Tongue (tissue), 3 donors: ENCODE measurements at places on chromosomes 11 and 22. TPM values are rescaled to one million over a fixed set of nuclear protein-coding genes. Genes with fewer than 3 reads are reported as not detected.
A peak's percentile ranks its signal among the peaks of the same experiment; 100 is the strongest.

DNA sequence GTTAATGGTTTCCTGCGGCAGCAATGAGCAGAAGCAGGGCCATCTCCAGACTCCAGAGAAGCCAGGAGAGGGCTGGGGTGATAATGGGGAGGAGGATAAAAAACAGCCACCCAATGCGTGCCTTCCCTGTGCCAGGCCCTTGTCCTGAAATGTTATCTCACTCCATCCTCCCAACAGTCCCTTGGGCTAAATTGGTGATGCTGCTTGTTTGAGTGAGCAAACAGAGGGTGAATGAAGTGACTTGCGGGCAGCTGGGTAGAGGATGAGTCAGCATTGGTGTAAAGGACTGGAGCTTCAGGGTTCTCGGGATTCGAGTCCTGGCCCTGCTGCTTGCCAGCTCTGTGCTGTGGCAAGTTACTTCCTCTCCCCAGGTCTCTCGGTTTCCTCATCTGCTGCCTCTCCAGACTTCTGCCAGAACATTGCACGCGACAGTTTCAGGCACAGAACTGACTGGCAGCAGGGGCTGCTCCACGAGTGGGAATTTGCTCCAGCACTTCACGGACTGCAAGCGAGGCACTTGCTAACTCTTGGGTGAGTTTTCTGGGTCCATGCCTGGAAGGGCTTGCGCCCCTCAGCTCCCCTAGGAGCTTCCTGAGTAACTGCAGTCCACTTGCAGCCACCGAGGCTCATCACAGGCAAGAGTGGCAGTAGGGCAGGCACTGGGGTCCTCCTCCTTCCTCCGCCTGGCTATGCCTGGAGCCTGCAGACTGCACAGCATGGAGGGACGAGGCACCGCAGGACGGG, at the start of gene P2RY6:
TSS of gene P2RY6 (plus strand) at position 403 of the 744 bp plus-strand sequence. CDS start 24,181 bp downstream, outside the sequence.
- DNase-seq: no peak

Gene TYR
- not detected for total RNA-seq

GRCh38 chr22:36435516-36436415, 45.7 kb downstream of the TXN2 start:
- no peak for DNase-seq

GRCh38 chr11:1600626-1601025, 2.5 kb upstream of the KRTAP5-2 start:
- DNase-seq: no peak

Gene SLC2A11
- 8.2 TPM for total RNA-seq

DNA sequence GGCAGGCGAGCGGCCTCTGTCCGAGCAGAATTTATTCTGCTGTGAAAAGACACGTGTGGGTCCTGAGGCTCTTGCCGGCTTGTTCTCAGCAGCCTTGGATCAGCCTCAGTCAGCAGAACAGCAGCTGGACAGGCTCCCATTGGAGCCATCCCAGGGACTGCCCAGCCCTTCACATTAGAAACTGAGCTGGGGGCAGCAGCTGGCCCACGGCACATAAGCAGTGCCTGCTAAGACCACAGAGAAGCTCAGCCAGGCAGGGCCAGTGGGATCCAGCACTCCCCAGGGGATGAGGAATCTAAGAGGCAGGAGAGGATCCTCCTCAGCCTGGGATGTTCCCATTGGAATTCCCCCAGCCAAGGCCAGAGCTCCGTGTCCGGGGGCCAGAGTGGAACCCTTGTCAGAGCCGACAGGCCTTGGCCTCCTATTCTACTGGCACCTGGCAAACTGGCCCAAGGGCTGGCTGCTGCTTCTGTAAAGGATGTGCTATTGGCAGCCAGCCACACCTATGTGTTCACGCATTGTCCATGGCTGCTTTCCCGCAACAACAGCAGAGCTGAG, 18.2 kb downstream of the RTN4R start:
- DNase-seq: peak; percentile 96

DNA sequence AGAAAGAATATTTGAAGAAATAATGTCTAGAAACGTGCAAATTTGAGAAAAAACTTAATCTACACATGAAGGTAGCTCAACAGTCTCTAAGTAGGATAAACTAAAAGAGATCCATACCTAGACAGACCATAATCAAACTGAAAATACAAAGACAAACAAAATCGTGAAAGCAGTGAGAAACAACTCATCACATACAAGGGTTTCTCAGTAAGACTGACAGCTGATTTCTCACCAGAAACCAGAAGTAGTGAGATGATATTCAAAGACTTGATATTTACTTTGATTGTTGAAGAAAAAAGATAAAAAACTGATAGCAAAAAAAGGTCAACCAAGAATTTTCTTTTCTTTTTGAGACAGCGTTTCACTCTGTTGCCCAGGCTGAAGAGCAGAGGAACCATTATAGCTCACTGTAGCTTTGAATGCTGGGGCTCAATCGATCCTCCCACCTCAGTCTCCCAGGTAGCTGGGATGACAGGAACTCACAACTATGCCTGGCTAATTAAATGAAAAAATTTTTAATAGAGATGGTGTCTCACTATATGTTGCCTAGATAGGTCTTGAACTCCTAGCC, 17.4 kb downstream of the NPAT start:
- DNase-seq: no peak

- no peak for DNase-seq
These were observed 4.1 kb downstream of the SLC36A4 start for GRCh38 chr11:93193731-93194130.

- DNase-seq: no peak
These were observed 490.4 kb downstream of the MN1 start for GRCh38 chr22:27310966-27311697.

DNA sequence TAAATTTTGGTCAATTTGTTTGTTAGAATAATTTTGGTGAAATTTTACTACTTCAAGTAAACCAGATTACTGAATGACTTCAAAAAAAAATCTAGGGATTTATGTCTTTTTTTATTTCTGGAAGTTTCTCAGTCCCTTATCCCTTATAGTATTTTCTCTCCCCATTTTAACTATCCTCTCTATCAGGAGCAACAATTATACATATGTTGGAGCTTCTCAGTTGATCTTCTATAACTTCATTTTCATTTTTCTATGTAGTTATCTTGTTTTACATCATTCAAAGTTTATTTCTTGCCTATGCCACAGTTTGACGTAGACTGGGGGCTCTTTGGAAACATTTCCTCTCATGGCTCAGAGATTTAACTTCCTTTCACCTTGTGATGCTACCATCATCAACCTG, 34.2 kb downstream of the NNMT start:
- no peak for DNase-seq

GRCh38 chr22:23571486-23571885, 8.6 kb downstream of the IGLL1 start:
- DNase-seq: peak; percentile 25

DNA sequence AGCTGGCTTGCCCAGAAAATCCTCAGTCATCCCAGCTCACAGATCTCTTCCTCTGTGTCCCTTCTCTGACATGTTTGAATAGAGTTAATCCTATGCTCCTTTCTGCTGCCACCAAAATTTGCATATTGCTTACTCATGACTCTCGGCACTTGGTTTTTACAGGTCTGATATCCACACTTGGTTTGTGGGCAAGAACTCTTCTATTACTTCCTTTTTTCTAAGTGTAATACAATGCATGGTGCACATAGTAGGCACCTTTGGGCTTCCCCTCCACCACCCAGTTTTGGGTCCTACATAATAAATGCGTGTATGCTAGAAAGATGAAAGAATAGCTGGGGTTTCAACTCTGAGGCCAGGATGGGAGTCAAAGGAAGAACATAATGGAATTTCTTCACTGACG, 69.7 kb upstream of the GRK3 start:
- DNase-seq: no peak

DNA sequence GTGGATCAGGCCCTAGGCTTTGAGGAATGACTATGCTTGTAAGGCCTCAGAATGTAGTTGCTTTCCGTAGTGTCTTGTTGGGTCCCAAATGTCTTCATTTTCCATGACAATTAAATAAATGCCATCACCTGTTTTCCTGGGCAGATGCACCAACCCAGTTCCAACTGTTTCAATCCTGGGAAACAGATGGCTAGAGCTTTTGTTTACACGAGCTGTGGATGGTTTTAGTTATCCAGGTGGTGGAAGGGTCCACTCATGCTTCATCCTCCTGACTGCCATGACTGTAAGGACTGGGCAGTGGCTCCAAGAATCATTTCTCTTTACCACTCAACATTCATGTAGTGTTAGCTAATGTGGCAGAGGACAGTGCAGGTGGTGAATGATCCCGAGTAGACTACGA, 8.6 kb downstream of the RCN1 start:
- DNase-seq: no peak

- no peak for DNase-seq
These were observed 3.8 kb downstream of the MAPK12 start for GRCh38 chr22:50257451-50258360.

- DNase-seq: no peak
These were observed 1.2 kb downstream of the MS4A4E start for GRCh38 chr11:60241786-60242185.

Gene ASRGL1
- total RNA-seq: 9.0 TPM

DNA sequence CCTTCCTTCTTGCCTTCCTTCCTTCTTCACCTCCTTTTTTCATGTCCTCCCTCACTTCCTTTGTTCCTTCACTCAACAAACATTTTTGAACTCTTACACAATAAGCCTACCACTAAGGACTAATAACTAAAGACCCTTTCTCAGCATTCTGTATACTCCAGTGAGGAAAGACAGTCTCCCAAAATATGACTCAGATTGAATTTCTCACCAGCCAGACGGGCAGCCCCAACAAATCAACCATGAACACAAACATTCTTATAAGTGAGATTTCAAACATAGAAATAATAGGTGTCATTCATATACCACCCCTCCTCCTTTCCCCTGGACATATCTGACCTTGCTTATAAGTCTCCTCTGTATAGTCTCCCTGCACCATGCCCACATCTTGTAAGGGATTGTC, 1079.7 kb downstream of the OPCML start:
- no peak for DNase-seq

DNA sequence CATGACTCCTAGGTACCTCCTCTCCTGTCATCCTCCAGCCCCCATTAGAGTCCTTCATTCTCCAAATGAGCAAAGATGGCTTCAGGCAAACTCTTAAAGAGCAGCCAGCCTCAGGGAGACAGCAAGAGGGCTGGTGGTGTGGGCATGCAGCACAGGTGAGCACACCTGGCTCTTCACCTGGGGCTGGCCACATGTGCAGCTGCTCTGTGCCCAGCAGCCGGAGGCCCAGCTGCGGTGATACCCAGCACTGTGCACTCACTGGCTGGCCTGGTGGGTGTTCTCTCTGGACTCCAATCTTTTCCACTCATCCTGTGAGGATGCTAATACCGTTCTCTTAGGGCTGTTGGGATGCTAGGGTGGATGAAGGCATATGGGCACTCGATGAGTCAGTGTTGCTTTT, 106.1 kb upstream of the PARVA start:
- DNase-seq: no peak

DNA sequence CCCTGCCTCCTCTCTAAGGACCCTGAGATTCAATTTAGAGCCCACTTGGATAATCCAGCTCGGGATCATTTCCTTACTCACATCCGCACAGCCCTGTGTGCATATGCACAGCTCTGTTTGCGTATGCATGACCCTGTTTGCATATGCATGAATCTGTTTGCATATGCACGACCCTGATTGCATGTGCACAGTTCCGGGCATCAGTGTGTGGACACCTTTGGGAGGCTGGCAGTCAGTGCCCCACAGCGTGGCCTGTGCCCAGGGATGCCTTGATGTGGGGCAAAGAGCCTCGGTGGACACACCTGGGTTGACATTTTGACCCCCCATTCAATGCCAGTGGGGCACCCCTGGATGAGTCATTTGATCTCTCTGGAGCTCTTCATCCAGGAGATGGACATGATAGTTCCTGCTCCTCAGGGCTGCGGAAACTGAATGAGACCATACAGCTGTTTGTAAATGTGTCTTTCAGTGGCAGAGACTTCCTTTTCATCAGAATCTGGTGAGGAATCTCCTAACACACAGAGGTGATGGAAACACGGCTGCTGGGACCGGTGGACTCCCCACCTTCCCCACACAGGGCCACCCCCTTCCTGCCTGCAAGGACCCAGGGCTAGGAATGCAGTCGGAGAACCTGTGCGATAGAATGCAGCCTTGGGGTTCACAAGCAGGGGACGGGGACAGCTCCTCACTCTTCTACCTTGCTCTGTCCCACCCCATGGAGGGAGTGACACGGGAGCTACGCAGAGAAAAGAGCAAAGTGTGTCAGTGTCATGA, 41.2 kb downstream of the MYEOV start:
- DNase-seq: no peak

Gene PANX1
- 55.5 TPM for total RNA-seq

DNA sequence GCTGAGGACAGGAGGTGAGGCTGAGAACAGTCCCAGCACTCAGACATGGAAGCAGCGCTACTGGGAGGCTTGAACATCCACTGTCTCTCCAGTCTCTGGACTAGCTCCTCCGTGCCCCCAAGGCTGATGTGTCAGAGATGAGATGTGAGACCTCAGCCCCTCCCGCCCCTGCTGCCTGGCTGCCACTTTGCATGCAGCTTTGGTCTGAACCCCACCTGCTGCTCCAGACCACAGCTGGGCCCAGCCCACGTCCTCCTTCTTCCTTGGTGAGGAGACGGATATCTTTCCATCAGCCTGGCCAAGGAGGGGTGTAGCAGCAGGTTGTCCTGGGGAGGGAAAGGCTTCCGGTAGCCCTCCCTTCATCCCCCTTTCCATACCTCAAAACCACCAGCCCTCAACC, 148.0 kb upstream of the B3GAT1 start:
- no peak for DNase-seq

Gene USP2
- total RNA-seq: 39.2 TPM

DNA sequence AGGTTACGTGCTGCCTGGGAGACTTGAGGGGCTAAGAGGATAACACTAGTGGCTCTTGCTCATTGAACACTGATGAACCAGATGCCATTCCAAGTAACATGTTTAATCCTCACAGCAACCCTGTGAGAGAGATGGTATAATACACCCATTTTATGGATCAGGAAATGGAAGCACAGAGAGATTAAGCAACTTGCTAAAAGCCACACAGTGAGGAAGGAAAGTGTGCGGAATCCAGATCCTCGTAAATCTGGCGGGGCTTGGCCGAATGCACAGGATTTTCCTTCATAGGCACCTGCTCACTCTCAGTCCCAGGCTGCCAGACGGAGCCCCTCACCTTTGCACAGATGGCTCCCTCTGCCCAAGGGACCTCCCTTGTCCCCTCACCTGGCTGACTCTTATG, 7.7 kb upstream of the FOSL1 start:
- no peak for DNase-seq

- DNase-seq: no peak
These were observed 47.6 kb downstream of the PHF21A start for GRCh38 chr11:46073632-46074031.

GRCh38 chr11:67644472-67645418, 5.2 kb upstream of the TBX10 start:
- DNase-seq: no peak

GRCh38 chr11:130815097-130815802, 101.0 kb downstream of the SNX19 start:
- DNase-seq: no peak
